Activated CD8-positive, alpha-beta memory T cell treated with anti-CD3 and anti-CD28 coated beads for 24 hours (primary cell): ENCODE measurements at places on chromosomes 4 and X.

- DNase-seq: no peak
Measured at GRCh38 chrX:129706400-129707072, 32.2 kb upstream of the XPNPEP2 start.

- peak; percentile 63 for DNase-seq
Measured at GRCh38 chr4:30720661-30721184, 554 bp downstream of the PCDH7 start.

- no peak for DNase-seq
Measured at GRCh38 chr4:164485136-164485535, 268.8 kb upstream of the SMIM31 start.

DNA sequence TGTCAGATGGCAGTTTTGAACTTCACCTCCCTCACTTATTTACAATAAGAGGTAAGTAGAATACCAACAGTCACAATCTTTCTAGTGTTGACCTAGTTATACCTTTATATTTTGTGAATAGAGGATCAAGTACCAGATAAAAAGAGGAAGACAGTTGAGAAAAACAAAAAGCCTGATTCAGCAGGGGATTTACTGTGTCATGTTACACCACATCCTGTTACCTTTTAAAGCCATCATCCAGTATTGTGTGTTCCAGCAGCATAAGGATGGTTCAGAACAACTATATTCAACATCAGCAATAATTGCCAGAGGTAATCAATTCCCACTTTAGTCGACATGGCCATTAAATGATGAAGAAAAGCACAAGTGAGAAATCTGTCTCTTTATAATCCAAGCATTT is 21.3 kb upstream of the CXCL6 start:
- no peak for DNase-seq

GRCh38 chr4:182242787-182243186 is 415 bp upstream of the TENM3 start:
- DNase-seq: no peak

DNA sequence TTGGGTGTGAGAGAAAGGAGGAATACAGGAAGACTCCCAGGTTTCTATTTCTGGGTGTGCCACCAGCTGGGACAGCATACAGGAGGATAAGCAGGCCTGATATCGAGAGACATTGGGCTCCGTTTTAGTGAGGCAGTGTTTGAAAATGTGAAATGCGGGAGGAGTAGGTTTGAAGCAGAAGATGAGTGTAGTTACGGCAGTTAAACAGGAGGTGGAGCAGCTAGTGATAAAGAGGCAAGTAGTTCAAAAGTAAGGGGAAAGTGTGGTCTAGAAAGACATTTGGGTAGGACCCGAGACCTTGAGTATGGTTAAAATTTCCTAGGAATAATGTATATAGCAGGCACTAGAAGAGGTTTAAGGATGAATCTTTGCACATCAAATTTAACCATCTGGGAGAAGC is 42.4 kb downstream of the DCUN1D4 start:
- DNase-seq: no peak

DNA sequence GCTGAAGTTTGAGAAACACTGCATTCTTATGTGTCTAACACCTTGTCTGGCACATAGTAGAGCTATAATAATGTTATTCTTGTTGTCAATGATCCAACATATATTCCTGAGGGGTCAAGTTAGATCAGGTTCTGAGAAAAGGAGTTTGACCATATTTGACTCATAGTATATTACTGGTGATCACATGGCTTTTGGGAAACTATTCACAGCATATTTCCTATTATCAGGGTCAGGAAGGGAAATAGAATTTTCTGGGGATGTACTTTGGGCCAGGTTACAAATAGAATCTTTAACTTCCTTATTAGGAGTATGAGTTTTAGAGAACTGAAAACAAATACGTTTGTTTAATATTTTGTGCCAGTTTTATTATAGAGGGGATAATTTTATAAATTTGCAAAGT is 11.6 kb downstream of the IL15 start:
- no peak for DNase-seq

- DNase-seq: no peak
Measured at GRCh38 chr4:2248044-2248780, 6.3 kb upstream of the HAUS3 start.

GRCh38 chr4:38529189-38530115 is 134.5 kb upstream of the KLF3 start:
- peak; percentile 66 for DNase-seq
